Type B pancreatic cell (in vitro differentiated cells): ENCODE measurements at places on chromosomes 4 and X.

DNA sequence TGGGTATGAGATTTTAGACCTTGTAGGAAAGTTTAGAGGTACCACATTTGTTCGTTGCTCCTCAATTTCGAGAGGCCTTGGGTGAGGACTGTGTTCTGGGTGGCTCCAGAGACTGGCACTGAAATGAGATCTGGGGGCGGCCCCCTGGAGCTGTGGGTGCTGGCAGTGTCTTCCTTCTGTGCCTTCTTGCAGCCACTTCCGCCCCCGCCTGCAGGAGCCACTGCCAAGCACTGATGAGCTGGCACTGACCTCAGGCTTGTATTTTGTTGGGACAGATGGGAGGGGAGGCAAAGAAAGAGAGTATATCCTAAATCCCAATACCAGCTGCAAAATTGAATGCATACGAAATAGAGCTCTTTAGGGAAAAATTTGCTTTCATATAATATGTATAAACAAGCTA is 64.5 kb upstream of the CLDN34 start:
- DNase-seq, result no peak

- no peak for DNase-seq
These were observed 119.1 kb downstream of the TGIF2LX start for GRCh38 chrX:90040807-90041206.

- DNase-seq, result no peak
These were observed 22.8 kb upstream of the OPN1LW start for GRCh38 chrX:154121207-154121606.

DNA sequence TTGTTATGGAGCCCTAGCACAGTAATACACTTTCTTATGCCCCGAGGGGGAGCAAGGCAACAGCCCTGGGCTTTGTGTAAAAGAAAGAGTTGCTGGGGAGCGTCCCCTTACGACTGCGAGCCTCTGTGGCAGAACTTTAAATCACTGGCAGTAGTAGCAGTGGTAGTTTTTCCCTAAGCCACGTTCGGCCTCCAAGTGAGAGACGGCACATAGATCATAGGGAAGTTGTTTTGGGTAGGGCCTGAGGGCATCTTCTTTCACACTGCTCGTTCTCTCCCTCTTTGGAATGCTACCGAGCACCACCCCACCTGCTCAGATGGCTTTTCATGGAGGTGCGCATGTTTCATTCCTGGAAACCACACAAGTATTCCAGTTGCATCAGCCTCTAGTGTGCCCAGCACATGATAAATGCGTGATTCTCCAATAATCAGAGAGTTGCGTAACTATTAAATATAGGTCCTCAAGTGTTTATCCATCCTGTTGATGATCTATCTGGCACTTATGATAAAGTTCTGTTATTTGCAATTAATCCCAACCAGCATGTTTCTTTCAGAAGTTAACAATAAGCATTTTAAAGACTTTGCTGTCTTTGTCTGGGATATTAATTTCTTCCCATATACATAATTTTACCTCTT is 7.0 kb upstream of the SYNPO2 start:
- DNase-seq, result no peak

GRCh38 chr4:147828331-147828905 is 96.5 kb downstream of the ARHGAP10 start:
- no peak for DNase-seq

DNA sequence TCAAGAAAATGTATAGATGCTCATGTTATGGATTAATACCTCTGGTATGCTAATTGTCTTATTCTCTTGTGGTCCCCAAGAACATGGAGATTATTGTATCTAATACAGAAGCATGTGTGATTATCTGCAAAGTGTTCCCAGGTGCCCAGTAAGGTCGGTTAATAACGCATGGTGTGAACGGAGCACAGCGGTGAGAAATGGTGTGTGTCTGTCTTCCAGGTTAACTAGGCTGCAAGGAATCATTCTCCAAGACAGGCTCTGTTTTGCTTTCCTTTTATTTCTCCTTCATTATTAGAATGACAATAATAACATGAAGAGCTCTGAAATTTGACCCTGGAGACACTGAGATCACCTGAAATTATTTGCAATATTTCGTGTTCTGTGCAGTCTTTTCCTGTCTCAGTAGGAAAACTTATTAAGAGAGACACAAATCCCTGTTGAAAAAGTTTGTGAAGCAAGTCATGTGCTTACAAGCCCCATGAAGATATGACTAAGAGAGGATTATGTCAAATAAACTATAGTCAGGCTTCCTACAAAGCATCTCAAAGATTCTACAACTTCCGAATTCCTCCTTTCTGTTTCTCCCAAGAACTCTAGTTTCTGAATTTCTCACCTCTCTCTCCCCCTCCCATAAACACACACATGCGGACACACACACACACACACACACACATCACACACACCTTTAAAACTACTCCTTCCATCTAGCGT is 230.9 kb downstream of the HS3ST1 start:
- DNase-seq, result no peak

DNA sequence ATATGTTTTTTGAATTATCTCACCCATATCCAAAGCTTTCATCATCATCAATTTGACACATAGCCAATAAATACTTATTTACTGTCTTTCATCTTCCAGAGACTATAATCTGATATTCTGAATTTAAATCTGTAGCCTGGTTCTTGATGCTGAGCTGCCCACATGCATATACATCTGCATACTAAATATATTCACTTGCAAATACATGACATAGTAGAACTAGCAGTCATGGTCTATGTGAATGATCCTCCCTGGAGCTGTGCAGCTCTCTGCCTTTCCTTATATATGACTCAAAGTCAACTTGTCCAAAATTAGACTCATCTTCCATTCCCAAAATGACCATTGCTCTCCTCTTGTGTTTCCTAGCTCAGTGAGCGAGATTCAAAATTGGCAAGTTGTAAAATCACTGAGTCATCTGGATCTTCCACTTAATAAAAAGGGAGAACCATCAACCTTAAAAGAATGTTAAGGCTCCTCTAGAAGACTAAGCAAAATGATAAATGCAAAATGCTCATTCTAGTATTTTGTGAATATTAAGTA is 448.2 kb downstream of the PPARGC1A start:
- no peak for DNase-seq

DNA sequence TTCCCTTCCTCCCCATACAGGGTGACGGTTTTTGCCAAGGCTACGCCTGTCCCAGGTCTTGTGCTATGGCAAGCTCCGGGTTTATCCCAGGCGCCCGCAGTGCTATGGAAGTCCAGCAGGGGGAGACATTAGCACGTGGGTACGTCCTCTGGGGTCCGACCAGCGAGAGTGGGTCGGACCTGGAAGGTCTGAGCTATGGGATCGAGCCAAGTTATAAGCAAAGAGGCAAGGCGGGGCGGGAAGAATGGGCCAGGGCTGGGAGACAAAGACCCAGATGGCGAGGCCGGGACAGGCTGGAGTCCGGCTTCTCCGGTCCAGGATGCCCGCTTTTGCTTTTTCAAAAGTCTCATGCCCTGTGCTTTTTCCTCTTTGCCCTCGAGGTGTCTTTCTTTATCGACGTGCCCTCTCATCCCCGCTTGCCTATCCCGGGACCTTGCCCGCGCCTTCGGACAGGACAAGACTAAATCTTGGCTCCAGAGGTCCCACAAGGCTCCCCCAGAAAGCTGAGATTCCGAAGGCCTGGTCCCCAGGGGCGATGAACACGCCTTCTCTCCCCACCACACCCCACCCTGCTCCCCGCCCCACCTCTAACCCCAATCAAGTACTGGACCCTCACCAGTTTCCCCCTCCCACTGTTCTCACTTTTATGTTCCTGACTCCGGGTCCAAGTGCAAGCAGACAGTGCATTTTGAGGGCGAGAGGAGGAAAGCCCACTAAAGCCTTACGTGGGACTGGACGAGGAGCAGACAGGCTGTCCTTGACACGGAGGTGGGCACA is 785 bp upstream of the EFNB1 start:
- DNase-seq, result peak; percentile 87

DNA sequence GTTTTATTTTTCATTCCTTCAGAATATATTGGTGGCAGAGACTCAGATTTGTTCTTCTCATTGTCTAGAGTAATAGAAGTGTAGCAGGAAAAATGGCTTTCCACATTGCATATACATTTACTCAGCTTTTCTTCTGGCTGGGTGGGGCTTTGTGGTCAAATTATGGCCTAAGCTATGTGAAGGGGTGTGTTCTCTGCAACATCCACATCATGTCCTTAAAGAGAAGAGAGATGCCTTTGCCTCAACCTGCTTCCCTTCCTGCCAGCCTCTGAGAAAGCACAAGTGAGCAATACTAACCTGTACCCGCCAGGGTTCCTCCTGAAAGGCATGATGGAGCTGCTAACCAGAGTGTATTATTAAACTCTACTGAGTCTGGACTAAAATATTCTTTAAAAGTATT is 695.6 kb upstream of the FAM241A start:
- DNase-seq, result no peak

- no peak for DNase-seq
These were observed 115.0 kb downstream of the SHROOM4 start for GRCh38 chrX:50698944-50699343.

DNA sequence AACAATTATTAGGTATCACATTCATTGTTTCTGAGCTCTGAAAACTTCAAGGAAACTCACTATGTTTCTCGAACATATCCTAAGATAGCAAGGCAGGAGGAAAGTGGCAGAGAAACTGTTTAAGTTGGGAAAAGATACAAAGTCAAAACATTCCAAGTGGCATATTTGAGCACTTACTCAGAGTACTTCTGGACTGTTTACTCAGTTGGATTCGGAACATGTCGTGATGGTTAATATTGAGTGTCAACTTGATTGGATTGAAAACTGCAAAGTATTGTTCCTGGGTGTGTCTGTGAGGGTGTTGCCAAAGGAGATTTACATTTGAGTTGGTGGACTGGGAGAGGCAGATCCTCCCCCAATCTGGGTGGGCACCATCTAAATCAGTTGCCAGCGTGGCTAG is 298.3 kb downstream of the IL1RAPL2 start:
- no peak for DNase-seq

- DNase-seq, result no peak
These were observed 59.3 kb downstream of the AREG start for GRCh38 chr4:74504212-74504611.

- no peak for DNase-seq
These were observed 1638.8 kb upstream of the PCDH7 start for GRCh38 chr4:29081234-29081955.

GRCh38 chrX:100625985-100626491 is 10.6 kb downstream of the TSPAN6 start:
- no peak for DNase-seq
